Stomach (tissue), 19 donors: ENCODE measurements at places on chromosomes 7 and 10. TPM values are rescaled to one million over a fixed set of nuclear protein-coding genes. Genes with fewer than 3 reads are reported as not detected.

DNA sequence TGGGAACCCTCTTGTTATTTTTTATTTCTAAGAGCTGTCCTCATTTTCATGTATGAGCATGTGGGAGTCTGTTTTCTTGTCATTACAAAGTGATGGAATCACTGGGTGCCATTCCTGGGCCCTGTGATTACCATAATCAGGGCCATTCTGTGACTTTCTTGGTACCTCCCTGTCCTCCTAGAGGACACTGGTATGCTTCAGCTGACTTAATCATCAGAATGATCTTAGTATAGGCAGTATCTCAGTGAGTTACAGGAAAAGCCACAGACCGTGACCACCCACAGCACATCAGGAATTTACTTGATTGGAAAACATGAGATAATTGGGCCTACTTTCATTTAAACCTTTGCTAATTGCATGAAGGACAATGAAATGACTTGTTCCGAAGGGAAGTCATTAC lies 7.2 kb downstream of the NOM1 start:
- no peak for DNase-seq

DNA sequence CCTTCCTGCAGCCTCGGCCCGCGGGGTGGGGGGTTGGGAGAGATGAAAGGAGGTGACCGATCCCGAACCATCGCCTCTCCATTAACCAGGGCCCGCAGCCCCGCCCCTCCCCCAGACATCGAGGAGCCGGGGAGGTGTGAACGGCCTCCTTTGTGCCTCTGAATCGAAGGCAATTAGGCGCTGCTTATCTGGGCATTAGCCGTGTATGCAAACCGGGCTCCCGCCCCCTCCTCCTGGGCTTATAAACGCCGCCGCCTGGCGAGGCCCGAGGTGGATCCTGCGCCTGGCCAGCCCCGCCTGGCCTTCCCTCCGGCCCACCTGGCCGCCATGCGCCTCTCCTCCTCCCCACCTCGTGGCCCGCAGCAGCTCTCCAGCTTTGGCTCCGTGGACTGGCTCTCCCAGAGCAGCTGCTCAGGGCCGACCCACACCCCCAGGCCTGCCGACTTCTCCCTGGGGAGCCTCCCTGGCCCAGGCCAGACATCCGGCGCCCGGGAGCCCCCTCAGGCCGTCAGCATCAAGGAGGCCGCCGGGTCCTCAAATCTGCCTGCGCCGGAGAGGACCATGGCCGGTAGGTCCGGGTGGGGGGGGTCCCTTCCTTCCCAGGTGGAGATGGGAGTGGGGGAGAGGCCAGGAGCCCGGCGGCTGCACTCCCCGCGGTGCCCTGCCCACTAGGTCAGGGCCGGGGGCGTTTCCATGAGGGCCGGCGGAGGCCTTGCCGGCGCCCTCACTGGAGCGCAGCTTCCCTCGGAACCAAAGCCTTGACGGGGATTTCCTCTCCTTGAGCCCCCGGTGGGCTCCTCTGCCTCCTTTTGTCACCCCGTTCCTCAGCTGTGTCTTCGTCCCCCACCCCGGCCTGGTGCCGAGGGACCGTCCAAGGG lies at the start of gene VENTX:
VENTX (plus strand) TSS at position 268 of the 878 bp plus-strand sequence; CDS start at position 328, 60 bp downstream.
- no peak for DNase-seq

DNA sequence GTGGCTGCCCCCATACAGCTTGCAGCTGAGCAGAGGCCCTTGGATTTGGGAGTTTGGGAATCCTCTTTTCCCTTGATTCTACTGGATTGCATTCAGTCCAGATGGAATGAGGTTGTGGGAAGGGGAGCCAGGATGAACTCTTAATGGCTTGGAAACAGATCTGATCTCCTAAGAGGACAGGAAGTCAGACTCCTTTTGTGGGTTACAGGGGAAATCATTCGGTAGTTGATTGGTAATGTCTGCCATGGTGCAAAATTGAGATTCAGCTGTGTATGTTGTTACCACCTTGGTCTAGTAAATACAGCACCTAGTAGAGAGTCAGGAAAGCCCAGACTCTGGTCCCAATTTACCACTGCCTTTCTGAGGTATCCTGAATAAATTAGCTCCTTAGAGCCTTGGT lies 144.2 kb upstream of the TNRC18 start:
- DNase-seq: no peak

DNA sequence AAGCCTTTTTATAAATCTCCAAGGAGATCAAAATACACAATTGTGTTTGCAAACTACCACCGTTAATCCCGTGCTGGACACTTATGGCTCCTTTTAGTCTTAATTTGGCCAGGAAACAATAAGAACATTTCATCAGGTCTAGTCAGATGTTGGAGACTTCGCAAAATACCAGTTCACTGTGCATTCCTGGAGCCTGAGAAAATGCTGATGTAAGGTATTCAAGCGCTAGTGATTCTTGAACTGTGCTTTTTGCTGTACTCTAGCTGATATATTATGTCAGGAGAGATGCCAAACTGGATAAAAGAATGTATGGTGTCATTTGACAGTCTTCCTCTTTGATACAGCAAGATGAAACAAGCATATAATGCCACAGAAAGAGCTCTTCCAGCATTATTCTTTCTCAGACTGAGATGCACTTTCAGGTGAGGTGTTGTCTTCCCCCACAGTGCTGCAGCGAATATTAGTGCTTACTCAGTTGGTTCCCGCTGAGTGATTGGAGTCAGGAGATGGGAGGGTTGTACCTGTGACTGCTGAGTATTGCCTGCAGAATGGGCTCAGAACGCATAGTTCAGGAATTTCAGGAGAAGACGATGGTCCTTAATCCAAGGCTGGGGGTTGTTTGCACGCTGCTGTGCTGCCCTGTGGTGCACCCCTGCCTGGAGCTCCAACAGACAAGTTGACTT lies 59.2 kb downstream of the OGDH start:
- DNase-seq: no peak

DNA sequence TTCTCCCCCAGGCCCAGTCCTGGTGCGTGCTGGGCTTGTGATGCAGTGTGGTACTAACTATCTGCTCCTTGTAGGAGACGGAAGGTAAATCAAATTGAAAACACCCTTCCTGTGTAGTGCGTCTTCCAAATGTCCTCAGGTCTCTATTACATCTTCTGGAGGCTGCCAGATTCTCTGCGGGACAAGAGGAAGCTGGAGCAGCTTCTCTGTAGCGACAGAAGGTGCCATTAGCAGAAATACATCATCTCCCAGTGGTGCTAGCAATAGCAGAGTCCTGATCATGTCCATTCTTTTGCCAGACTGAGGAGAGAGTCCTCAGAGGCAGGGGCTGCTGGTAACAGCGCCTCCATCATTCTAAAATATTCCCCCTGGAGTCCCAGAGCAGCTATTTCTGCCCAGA lies 675.2 kb downstream of the LRMDA start:
- no peak for DNase-seq

GRCh38 chr7:77235276-77235675 lies 35.7 kb upstream of the FGL2 start:
- DNase-seq: no peak

GRCh38 chr7:30032310-30033125 lies 4.3 kb downstream of the PLEKHA8 start:
- no peak for DNase-seq

NFE2L3 gene
- total RNA-seq: 5.9 TPM

ADCY1 gene
- 1.8 TPM for total RNA-seq

CALCR gene
- total RNA-seq: not detected
